ENCODE measurements at places on chromosomes 3 and 15.

- DNase-seq = no peak
These were observed 53.1 kb downstream of the FAM81A start for GRCh38 chr15:59491062-59491461.

DNA sequence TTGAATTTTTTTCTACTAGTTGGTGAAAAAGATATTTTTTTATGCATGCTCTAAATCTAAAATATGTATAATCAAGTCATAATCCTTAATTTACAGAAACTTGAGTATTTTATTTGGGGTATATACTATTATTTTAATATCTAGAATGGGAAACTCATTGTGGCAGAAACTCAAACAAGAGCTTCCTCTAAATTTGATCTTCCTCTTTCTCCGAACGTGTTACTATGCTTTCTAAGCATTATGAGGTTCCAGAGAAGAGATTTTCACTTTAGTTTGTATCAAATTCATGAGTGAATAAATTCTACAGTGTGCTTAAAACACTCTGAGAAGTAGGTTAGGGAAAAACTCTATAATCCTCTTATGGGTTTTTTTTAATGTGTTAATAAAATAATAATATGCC lies 173.1 kb downstream of the POTEB3 start:
- DNase-seq = no peak

DNA sequence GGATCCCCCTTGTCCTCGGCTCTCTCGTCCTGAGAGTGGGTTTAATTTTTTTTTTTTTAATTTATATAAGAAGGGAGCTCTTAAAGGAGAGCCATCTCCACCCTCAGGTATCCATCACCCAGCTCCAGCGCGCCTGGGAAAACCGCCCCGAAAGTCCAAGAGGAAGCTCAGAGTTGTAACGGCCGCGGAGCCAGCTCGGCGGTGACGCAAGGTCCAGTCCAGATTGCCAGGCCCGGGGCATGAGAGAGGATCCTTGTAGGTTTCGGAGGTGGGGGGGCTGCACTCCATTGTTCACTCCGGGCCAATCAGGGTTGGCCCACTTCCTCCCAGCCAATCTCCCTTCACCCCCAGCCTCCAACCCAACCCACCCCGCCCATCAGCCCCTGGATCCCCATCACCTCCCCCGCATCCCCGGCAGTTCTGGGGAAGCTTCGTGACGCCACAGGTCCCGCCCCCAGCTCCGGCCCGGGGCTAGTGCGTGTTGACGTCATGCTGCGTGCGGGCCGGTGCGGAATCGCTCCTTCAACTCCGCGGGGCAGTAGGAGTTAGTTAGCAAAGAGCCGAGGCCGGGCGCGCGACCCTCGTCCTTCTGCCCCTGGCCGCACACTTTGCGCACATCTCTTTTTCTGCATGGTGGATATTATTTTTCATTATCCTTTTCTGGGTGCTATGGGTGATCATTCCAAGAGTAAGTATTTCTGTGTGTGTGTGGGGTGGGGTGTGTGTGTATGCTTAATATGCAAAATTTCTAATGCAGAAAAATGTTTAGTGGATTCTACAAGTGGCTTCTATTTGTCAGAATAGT lies at the start of gene ISL2:
ISL2 (plus strand) TSS at position 520 of the 805 bp plus-strand sequence; CDS start at position 631, 111 bp downstream.
- DNase-seq = peak; percentile 76

DNA sequence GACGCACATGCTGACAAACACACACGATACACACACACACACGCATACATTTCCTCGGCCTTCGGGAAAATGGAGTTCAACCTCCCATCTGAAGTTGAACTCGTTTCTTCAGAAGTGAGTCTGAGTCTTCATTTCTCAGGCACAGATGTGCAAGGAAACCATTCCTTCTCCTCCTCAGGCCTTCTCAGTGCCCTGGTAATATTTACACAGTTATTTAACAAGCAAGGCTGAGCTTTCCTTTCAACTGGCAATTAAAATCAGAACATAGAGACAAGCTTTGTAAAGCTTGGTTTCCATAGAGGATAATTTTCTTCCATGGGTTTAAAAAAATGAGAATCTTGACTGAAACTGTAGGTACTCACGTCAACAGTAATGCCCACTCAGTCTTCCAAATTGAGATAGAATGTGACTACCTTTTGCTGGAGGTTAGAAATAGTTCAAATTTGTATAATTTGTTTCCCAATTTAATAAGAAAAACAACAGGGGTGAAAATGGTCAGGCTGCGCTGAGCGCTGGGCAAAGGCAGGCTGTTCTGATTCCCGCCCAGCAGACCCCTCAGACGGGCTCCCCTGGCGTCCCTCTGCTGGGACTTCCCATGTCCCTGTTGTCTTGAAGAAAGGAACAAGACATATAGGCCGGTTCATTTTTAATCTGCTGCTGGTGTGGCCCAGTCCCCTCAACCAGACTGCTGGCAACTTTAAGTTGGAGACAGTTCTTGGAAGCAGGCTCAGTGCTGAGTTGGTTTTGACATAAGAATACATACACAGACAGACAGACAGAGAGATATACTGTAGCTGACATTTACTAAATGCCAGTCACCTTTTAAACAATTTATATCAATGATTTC lies 174.3 kb downstream of the XXYLT1 start:
- no peak for DNase-seq

DNA sequence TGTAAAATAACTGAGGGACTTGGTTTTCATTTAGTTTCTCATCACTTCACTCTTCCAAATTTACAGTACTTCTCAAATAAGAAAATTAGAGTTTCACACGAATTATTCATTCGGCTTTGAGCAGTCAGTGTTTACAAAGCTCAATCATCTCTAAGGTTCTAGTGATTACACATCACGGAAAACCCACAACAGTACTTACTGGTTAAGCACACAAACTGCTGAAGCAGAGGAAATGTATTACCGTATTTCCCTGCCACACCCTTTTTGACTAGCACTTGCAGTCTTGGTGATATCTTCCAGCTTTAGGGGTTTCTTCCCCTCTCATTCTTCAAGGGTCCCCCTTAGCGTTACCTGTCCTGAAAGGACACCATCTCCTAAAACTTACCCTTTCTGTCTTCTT lies 164.8 kb upstream of the CDIN1 start:
- no peak for DNase-seq

DNA sequence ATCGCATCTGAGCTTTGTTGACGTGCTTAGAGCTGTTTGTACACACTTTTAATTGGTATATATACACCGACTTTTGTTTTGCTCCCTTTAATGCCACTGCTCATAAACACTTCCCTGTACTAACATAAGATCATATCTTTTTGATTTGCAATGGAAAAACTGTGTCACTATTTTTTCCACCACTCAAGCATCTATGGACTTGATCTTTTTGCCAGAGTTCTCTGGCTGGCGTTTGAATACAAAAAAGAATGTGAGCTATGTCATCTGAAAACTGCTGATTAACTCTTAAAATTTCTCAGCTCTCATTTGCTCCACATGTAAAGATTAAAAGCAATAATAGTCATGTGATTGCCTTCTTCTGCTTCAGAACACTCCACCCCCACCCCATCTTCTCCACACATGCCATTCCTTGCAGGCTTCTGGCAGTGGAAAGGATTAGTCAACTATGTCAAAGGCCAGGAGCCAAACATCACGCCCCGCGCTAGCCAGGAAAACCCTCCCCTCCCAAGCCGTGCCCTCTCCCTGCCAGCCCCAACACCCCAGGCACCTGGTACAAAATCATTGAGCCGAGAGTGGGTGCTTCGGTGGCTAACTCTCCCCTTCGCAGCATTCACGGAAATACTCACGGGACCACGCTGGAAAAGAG lies 123.4 kb upstream of the MEF2A start:
- no peak for DNase-seq

GRCh38 chr3:31307131-31307785 lies 225.5 kb upstream of the STT3B start:
- no peak for DNase-seq

GRCh38 chr3:167814441-167814951 lies 79.0 kb downstream of the SERPINI1 start:
- DNase-seq = no peak

- DNase-seq = no peak
These were observed 89.4 kb downstream of the PDE8A start for GRCh38 chr15:85071061-85071460.

- DNase-seq = no peak
These were observed 28.5 kb downstream of the ACSBG1 start for GRCh38 chr15:78205856-78206255.

DNA sequence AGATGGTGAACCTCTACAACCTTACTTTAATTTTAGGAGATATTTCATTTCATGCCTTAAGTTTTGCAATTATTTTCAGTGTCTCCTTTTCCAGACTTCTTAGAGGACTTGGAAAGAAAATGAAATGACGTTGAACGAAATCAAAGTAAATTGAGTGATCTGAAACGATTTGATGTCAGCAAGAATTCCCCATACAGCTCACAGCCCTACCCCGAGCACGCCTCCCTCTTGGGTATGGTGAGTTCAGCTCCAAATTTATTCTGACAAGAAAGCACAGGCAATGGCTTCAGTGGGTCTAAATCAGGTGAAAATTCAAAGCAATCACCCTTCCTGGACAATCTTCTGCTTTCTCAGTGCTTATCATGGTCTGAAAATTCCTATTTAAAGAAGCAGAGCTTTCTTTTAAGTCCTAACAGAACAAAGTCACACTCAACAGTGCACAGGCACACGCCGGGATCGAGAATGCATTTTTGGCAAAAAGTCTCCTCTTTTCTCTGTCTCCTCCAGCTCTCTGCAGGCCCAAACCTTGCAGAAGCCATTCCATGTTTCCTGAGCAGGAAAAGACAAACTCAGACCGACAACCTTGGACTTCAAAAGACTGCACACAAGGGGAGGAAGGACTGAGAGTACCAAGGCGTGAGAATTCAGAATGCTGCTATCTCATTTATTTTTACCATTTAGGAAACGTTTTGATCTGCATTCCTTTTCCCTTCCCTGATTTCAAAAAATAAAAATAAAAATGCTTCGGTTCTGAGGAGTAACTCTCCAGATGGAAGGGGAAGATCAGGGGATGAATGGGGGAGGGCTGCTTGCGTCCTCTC lies 72.0 kb downstream of the CCNL1 start:
- DNase-seq = no peak

GRCh38 chr3:31958701-31959152 lies 22.3 kb downstream of the OSBPL10 start:
- DNase-seq = no peak
